ENCODE measurements at places on chromosomes 16 and 17.

- no peak for DNase-seq
Observed at GRCh38 chr16:59042301-59042700, 308.2 kb upstream of the GOT2 start.

DNA sequence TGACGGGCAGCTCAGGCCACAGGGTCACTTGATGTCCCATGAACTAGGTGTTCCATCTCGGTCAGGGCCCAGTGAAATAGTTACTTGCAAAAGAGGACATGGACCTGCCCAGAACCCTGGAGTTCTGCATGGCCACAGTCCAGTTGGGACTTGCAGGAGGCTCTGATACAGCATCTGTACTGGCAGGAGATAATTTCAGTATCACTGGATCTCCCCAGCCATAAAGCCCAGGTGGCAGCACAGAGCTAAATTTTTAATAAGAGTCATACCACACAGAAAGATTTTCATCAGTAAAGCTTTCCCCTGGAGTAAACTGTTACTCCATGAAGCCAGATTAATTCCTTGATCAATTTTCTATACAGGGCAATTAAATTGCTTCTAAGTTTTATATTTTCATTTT is 18.0 kb upstream of the SLC16A5 start:
- DNase-seq = no peak

- no peak for DNase-seq
Observed at GRCh38 chr16:67257486-67258160, 8.8 kb downstream of the SLC9A5 start.

- DNase-seq = no peak
Observed at GRCh38 chr16:88022076-88023042, 71.1 kb downstream of the BANP start.

DNA sequence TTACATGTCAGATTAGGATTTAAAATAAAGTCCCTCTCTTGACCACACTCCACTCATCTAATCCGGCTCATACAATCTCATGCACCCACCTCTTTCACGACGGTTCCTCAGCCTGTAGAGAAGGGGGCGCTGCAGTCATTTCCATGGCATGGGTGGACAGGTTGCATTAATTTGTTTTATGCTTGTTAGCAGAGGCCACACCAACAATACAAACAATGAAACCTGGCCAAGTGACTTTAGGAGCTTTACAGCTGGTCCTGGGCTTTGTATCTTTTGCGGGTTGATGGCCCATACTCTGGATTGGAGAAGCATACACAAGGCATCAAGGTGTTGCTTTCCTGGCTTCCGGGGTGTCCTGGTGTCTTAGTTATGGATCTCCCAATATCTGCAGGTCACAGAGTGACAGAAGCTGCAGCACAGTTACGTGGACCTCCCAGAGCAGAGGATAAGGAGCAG is 9.7 kb upstream of the SNF8 start:
- no peak for DNase-seq

- DNase-seq = no peak
Observed at GRCh38 chr17:77901481-77901880, 57.0 kb upstream of the TNRC6C start.

DNA sequence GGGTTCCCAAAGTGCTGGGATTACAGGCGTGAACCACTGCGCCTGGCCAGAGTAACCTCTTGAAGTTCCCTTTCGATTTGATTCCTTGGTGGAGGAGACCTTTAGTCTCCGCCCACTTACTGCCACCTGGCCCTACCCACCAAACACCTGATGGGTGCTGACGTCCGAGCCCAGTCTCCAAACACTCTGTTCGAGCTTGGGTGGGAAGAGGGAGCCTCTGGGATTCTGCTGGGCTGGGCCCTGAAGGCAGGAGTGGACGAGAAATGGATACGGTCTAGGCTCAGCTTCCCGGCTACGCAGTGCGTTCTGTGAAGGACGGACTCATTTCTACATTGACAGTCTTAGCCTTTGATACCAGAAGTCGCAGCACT is 870 bp upstream of the ITGA3 start:
- no peak for DNase-seq

DNA sequence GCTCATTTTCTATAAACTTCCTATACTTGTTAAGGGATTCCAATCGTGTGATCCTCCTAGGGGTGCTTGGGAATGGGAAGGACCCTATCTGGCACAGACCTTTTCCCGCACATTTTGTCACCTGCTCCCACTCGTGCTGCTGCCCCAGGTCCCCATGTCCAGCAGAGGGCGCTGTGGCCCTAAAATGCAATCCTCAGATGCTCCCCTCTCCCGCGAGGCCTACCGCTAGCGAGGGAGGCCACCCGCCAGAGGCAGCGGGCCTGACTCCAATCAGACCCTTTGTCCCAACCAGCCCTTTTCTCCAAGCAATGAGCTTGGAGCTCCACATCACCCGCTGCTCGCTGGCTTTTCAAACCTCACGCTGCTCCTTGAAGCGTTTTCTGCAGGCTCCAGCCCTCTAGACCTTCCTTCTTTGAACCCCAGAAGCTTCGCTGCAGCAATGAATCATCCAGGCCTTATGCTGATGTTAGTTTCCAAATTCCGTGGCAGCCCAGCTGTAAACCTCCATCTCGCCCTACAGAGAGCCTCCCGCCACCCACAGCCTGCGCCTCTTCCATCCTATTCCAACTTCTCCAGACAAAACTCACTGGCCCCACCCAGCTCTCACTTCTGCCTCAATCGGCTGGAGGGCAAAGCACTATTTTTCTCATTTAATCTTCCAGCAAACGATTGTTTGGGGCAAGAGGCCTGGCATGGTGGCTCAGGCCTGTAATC is 23.6 kb upstream of the FZD2 start:
- DNase-seq = peak; percentile 90

GRCh38 chr16:29688172-29688571 is 9.2 kb downstream of the QPRT start:
- DNase-seq = no peak

GRCh38 chr16:13150181-13150885 is 248.9 kb downstream of the SHISA9 start:
- DNase-seq = no peak

DNA sequence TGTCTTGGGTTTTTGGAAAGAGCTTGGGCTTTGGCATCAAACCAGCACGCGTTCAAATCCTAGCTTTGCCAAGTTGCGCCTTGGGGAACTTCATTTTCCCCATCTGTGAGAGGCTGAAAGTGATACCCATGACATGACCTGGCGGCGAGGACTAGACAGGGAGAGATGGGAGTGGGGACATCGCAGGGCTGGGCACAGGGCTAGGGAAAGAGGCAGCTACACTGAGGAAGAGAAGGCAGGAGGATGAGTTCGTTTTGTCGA is 202.9 kb downstream of the IRF8 start:
- DNase-seq = no peak
